ENCODE measurements at places on chromosomes 5 and 9.
A peak's percentile ranks its signal among the peaks of the same experiment; 100 is the strongest.

GRCh38 chr5:106321242-106321641, 1349.5 kb downstream of the EFNA5 start:
- DNase-seq: no peak

DNA sequence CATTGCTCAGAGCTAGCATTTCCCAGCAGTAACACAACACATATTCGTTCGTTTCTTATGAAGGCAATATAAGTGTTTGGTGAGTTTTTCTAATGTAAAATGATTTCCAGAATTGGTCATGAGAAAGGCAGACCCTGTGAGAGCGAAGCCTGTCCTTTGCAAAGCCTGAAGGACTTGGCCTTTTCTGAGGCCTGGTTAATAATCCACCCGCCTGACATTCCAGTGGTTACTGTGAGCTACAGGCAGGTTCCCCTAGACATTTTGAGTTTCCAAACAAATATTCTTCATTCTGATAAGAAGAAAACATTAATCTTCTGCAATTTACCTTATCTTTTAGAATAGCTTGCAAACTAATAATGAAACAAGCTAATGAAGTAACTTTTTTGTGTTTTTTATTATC, 38.0 kb downstream of the ADAMTS16 start:
- DNase-seq: no peak

DNA sequence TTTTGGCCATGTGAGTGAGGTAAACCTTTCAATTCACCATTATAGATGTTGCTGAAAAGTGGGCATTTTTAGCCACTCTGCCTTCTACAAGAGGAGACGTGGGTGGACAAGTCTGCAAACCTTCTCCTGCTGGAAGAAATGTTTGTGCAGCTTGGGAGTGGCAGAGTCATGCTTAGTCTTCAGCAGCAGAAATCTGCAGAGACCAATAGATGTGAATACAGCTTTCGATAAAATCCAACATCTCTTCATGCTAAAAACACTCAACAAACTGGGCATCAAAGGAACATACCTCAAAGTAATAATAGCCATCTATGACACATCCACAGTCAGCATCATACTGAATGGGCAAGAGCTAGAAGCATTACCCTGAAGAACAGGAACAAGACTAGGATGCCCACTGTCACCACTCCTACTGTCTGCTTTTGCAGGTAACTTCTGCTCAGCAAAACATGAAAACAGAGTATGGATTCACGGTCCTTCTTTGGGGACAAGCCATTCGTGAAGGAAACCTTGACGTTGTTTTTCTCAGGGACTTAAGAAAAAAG, 91.3 kb downstream of the RALGPS1 start:
- DNase-seq: no peak

GRCh38 chr9:36939655-36940499, 94.2 kb downstream of the PAX5 start:
- no peak for DNase-seq

DNA sequence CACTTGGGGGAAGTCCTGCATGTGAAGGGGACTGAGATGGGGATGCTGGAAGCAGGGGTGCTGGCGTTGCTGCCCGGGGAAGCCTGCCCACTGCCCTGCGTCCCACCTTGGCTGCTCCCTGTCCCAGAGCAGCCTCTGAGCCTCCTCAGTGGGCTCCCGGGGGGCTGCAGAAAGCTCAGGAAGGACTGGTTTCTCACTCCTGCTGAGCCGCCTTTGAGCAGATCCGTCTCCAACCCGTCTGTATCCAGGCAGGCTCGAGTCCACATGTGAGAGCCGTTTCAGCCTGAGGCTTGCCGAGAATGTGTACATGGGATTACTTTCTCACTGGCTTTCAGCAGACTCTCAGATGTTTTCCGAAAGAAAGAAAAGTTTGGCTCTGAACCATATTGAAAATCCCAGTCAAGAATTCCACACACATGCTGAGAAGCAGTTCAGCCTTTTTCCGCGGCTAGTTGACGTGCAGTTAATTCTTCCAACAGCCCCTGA, 95.3 kb upstream of the COL5A1 start:
- peak; percentile 83 for DNase-seq

DNA sequence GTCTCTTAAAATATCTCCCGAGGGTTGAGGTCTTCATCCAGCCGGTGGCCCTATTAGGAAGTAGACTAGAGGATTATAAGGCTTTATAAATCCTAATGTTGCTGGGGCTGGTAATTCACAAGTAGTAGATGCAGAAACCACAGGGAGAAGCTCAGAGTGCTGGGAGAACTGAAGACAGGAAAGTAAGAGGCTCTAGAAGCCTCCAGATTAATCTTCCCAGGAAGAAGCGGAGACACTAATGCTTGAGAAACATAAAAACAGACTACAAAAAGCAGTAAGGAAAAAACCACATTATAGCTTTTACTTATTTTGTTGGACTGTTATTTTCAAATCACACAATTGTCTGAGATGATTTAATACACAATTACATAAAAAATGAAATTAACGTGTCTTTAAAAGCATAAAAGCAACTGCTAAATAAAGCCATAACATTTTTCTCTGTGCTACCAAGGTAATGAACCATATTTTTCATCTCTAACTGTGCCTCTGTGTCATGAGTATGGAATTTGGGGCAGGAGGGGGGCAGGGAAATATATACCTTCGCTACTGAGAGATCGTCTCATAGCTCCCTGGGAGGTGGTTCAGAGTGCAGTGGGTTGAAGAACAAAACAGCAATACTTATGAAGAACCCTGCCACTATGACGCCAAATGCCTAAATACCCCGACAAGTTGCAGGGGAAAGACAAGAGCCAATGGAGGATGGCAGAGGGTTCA, 806.2 kb upstream of the WWC1 start:
- peak; percentile 52 for DNase-seq

GRCh38 chr9:130172858-130173665, 858 bp downstream of the NCS1 start:
- no peak for DNase-seq

GRCh38 chr9:91522481-91522880, 98.8 kb upstream of the NFIL3 start:
- no peak for DNase-seq

GRCh38 chr5:3099526-3099925, 348.0 kb upstream of the IRX2 start:
- DNase-seq: no peak

DNA sequence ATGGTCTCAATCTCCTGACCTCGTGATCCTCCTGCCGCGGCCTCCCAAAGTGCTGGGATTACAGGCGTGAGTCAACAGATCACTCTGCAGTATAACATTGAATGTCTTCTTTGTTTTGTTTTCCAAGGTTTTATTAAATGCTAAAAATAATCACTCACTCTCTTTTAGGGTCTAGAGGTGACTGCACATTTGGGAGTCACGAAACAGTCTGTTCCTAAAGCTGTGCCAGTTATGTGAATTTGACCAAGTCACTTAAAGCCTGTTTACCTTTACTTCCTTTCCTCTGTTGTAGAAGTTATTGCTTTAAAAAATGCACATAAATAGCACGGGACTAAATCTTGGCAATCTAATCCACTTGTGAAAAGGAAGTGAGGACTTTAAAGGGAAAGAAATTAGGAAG, 304.9 kb upstream of the PTGER4 start:
- DNase-seq: no peak

GRCh38 chr9:1658661-1659362, 356.3 kb upstream of the SMARCA2 start:
- DNase-seq: no peak

DNA sequence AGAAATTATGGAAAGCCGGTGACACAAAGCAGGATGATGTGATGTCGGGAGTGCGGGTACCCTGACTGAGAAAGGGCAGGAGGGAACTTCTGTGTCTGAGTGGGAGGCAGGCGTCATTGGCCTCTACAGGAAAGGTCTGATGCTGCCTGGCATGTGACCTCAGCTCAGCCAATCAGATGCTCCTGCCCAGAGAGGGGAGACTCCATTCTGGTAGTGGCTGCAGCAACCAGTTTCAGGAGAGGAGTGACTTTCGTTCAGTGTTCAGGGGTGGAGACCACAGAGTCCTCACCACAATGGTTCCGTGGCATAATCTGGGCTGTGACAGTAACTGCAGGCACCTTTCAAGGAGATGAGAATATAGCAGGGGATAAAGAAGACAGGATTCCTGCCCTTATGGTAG, 6.7 kb upstream of the SFXN1 start:
- no peak for DNase-seq

GRCh38 chr9:105385381-105385985, 62.4 kb upstream of the FSD1L start:
- no peak for DNase-seq

DNA sequence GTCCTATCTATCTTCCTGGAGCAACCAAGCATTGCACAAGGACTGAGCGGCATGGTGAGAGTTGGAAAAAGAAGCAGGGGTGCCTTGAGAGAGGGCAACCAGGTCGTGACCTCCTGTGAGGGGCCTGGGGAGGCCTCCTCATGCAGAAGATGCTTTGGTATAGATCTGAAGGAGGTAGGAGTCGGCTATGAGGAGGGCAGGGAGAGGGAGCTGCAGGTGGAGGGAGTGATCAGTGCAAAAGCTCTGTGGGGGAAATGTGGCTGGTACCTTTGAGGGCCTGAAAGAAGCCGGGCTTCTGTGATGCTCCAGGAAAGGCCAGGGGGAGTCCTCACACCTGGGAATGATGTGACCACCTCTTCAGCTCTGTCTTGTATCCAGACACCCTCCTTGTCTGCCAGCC, 3.6 kb upstream of the SLC25A48 start:
- DNase-seq: no peak

DNA sequence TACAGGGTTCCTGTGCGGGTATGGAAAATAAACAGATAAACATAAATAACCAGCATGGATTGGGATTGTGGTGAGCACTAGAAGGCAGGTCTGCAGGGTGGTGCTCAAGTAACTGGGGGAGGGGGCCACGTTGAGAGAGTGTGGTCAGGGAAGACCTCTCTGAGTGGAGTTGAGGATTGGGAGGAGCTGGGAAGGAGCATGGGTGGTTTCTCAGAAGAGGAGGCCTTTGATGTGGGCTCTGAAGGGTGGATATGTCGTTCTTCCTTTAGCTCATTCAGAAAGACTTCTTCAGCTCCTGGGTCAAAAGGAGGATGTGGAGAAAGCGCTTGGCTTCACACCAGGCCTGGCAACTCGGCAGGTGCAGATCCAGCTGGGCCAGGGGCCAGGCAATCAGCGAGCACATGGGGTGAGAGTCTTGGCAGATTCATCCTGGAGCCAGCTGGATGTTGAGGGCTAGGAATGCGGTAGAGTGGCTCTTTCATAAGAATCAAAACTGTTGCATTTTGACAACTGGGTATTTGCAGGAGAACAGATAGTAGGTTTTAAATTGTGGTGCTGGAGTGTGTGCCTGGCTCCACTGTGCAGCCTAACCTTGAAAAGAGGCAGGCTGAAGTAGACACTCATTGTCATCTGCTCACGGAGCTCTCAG, 71.7 kb downstream of the PCSK5 start:
- DNase-seq: no peak

DNA sequence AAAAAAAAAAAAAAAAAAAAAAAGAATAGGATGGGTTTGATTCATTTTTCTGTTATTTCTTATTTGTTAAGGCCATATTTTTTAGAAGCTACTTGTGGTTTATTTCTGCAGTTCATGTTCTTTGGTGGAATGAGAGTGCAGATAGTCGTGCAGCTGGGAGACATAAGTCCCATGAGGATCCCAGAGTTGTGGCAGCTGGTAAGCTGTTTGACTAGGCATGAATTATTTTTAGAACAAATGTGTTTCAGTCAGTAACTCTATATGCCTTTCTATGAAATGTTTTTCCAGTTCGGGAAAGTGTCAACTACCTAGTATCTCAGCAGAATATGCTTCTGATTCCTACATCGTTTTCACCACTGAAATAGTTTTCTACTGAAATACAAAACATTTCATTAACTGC, 5.0 kb upstream of the NIPSNAP3B start:
- DNase-seq: no peak
